ENCODE measurements at places on chromosomes 1 and 21.

DNA sequence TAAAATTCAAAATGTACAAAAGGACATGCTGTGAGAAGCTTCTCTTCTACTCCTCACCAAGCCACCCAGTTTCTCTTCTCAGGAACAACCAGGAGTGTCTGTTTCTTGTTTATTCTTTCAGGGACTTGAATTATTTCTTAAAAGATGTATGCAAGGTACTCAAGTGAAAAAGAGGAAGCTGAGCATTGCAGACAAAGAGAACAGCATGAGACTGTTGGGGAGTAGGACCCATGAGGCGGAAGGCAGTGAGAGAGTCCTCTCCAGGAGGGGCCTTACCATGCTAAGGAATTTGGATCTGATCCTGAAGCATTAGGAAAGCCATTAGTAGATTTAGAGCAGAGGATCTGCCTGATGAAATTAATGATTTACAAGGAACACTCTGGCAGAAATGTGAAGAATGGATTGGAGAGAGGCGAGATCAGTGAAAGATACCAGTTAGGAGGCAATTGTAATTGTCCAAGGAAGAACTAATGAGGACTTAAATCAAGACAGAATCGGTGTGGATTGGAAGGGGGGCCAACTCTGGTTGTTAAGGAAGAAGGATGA, 14.7 kb upstream of the SSX2IP start:
- DNase-seq: no peak

DNA sequence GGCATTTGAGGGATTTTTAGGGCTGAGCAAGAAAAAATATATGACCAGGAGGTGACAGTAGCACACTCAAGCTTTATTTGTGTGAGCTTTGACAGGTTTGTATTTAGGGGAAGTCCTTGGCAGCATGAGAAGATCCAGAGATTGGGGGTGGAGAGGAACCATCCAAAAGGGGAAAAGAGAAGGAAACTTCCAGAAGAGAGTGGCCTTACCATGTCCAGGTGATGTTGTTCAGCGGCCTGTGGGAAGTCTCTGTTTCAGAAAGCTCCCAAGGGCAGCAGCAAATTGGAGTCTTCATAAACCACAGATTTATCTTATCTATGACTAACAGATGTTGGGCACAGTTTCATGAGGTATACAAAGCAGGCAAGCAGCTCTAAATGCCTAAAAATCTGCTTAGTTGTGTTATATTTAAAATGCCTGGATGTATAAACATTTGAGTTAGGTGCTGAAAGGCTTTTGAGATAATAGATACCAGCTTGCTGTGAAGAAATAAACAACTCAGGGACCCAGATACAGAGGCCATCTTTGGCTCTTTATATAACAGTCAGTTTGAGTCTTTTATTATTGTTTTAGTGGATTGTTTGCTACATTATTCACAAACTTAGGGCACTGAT, 21.2 kb upstream of the ADAR start:
- DNase-seq: no peak

DNA sequence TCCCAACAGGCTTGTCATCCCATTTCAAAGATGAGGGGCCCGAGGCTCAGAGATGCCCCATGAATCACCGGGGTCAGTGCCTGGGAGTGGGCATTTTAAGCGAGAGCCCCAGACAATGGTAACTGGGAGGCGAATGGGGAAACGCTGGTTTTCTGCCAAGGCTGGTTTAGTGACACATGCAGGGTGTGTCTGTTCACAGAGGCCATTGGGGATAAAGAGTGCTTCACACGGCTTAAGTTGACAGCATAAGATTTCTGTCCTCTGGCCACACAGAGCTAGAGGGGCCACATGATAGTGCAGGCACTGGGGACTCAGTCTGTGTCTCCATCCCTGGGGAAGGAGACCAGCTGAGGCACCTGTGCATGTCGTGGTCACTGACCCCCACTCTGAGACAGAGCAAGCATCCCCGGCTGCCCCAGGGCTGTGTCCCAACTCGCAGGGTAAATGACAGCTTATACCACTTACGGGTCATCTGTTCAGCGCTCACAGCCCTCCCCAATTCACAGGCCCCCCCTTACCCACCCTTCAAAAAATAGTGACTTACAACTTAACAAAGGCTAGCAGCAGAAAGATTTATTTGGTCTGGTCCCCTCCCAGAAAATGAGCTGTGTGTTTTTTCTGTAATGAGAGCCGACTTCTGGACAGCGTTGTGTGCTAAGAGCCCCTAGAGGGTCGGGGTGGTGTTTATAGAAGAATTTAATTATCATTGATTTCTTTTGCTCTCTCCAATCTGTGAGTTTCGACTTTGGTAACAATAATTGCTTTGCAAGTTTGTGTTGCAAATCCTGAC, 34.9 kb upstream of the ARHGEF16 start:
- no peak for DNase-seq

- no peak for DNase-seq
Observed at GRCh38 chr1:233424779-233425178, 97.3 kb downstream of the MAP3K21 start.

DNA sequence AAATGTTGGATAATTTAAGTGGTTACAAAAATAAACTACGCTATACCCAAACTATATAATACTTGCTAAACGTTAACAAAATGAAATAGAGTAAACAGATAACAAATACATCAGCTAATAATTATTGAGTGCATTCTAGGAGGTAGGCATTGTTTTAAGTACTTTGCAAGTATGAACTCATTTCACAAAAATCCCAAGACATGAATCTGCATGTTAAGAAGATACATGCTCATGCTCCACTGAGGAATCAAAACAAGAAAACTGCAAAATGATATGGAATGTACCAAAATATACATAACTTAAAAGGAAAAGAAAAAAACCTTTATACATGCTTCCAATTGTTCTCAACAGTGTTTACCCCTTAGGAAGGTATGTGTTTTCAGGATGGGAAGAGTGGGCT, 2.5 kb downstream of the FRRS1 start:
- no peak for DNase-seq

DNA sequence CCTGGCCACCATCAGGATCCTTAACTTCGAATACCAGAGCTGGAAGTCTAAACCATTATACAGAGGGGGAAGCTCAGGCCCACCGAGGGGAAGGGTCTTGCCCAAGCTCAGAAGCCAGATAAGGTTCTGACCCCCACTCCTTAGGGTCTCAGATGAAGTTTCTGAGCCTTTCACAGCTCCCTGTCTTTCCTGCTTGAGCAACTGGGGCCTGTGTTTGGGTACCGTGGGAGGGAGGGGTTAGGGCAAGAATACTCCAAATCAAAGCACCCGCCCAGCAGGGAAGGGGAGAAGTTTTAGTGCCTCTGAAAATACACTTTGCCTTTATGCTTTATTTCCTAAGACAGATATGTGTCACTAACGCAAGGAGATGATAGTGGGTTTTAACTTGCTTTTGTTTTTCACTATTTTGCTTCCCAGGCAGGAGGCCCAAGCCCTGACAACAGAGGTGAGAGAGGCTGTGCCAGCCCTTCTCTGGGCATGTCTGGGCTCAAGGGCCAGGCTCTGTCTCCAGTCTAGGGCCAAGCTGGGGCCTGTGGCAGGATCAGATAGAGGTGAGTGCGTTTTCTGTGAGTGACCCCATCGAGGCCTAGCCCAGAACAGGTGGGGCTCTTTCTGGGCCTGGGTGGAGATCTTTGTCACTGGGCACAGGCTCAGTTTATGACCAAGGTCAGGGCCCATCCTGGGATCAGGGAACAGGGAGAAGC, 20.5 kb upstream of the TENT5B start:
- DNase-seq: no peak

GRCh38 chr1:227749916-227750710, 14.9 kb downstream of the SNAP47 start:
- no peak for DNase-seq

DNA sequence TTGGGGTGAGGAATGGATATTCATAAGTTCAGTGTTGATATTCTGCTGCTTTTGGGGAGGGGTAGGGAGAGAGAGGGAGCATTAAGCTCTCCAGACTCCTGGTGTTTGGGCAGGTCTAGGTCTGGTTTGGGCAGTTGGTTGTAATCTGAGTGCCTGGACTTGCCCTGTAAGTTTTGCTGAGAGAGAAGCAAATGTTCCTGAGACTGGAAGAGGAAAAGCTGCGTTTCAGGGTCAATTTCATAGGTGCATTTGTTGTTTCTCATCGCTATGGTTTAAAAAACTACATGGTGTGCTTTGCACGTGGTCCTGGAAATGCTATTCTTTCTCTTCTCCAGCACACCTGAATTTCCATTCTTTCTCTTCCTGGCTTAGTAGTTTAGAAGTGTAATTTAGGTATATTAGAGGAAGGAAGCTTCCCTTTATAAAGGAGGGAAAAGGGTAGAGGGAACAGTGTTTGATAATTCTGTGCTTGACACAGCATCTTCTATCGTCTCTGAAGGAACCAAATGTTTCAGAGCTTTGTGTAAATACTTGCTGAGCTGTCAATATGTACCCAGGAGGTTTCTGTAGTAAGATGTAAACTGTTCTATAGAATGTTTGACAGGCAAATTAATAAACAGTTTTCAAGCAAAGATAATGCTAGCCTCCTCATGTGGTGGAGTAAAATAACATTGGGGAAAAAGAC, 6.3 kb downstream of the ARID1A start:
- DNase-seq: no peak

DNA sequence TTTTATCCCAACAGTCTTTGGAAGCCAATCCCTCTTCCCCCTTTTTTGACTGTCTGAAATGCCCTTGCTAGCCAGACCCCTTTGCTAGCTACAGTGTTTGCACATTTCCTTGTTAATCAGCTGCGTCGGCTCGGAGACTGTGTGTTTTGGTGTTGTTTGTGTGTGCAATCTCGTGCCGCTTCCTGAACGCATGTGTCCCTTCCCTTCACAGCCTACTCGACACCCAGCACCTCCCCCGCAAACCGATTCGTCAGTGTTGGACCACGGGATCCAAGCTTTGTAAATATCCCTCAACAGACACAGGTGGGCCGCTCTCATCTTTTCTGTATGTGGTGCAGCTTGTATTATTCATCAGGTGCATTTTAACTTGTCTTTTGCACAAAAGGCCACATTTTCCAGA, 298.7 kb downstream of the TM2D1 start:
- DNase-seq: no peak

GRCh38 chr1:203592730-203593129, 33.9 kb upstream of the ATP2B4 start:
- no peak for DNase-seq

GRCh38 chr1:236013330-236013729, 51.6 kb downstream of the NID1 start:
- DNase-seq: no peak

GRCh38 chr21:42039911-42040351, 29.8 kb upstream of the ZBTB21 start:
- no peak for DNase-seq

DNA sequence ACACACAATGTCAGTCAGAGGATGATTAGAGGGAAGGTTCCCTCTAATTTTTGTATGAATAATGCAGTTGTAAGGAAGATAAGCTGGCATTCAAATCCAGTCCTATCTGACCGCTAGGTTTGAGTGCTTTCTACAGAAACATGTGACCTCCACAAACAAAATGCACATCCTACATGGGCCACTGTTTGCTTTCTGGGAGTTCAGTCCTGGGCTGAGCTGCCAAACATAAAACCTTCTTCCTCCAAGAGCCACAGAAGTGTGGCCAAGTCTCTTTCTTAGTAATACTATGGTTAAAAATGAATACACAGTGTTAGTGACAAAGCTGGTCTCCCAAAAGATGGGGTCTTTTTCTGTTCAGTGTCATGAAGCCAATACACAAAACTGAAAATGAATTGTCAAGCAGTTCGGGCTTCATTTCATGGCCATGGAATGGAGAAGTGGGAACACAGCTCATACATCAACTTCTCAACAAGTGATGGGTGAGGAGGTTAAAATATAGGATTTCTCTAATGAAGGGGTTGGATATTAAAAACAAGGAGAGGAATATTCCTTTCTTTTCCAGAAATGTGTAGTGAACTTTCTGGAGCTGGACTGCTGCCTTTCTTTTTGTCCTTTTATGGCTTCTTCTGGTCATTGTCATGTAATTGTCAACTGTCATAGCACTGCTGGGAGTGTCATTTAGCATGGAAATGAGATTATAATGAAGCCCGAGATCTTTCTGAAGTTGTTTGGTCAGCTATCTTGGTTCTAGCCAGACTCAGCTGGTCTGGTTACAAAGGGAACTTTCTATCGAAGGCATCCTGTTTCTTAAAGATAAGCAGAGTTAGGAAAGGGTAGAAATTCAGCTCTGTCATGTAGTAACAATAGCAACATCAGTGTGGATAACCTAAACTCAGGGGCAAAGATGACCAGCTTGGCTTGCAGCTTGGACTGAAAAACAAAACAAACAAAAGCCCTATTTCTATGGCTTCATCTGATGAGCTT, 135.1 kb downstream of the CHD1L start:
- no peak for DNase-seq

DNA sequence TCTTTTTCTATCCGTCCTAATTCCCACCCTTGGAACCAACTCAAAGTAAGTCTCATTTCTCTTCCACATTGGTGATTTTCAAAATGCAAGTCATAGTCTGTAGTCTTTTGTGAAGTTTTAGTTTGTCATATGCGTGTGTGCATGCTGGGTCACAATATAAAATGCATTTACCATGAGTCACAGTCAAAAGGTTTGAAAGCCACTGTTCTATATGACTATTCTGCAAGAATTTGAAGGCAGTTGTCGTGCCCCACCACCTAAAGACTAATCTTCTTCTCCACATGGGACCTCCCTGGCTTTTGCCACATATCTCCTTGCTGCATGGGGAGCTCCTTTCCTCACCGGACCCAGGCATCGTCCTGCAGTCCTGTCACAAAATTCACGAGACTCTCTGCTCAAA, 1.6 kb downstream of the STPG1 start:
- DNase-seq: no peak
